ENCODE measurements at places on chromosomes 3 and 15. TPM values are rescaled to one million over a fixed set of nuclear protein-coding genes. Genes with fewer than 3 reads are reported as not detected.

The QTRT2 gene
- polyA plus RNA-seq = 12.0 TPM

The KLHL6 gene
- polyA plus RNA-seq = 2.7 TPM

The WDR72 gene
- 0.19 TPM for polyA plus RNA-seq

The FBXW12 gene
- polyA plus RNA-seq = 0.11 TPM

The NECTIN3 gene
- polyA plus RNA-seq = 16.7 TPM

The SLC15A2 gene
- polyA plus RNA-seq = 96.8 TPM

The GRM7 gene
- polyA plus RNA-seq = not detected

The GPR149 gene
- polyA plus RNA-seq = not detected

DNA sequence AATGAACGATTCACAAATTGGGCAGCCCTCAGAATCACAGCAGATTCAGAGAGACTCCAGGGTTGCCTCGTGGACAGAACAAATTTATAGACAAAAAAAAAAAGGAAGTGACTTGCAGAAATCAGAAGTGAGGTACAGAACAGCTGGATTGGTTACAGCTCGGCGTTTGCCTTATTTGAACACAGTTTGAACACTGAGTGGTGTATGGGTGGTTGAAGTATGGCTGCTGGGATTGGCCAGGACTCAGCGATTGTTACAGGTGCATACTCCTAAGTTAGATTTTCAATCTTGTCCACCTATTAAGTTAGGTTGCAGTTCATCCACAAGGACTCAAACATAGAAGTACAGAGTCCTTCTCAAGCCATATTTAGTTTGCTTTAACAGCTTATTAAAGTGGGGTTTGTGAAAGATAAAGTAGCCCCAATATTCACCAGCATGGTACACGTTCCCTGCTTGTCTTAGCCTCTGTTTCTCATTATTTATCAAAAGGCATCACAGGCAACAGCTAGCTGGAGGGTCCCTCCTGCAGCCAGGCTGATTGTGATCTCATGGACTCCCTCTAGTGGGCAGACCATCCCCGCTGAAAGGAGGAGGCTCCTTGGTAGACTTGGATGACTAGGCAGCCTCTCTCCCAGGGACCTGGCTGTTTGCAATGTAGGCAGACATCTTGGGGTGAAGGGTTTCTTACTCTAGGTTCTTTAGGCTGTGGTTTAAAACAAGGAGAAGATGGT lies 17.6 kb upstream of the ALDH1L1 start:
- peak; percentile 36 for DNase-seq

- DNase-seq = no peak
Measured at GRCh38 chr3:42052132-42052483, 39.0 kb upstream of the TRAK1 start.

DNA sequence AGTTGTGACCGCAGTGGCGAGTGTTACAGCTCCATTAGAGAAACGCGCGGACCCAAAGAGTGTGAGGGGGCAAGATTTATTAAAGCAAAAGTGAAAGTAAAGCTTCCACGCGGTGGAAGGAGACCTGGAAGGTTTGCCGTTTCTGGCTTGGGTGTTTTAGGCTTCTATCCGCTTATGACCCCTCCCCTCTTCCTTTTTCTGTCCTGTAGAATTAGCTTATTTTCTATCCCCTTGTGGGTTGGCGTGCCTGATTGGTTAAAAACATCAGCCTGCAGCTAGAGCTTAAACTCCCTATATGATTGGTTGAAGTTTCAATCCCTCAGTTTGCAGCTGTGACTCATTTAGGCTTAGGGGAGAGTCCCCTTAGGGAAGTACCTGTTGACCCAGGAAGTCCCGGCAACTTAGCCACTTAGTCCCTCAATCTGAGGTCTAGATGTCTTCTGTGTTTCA lies 39.6 kb downstream of the C3orf38 start:
- DNase-seq = no peak

DNA sequence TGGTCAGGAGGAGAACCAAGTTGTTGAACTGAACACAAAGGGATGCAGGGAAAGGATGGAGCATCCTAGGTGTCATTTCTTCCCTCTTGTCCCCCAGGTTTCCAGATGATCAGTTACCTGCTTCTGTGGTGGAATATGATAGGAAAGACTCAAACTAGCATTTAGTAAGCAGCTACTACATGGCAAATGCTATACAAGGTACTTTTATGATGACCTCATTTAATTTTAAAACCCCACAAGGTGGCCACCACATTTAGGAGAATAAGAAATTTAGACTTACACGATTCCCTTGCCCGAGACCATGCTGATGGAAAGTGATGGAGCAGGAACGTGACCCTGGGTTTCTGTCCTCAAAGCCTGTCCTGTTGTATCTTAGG lies 40.9 kb downstream of the CCR4 start:
- DNase-seq = no peak

- DNase-seq = no peak
Measured at GRCh38 chr3:137121704-137122314, 164.0 kb downstream of the IL20RB start.

- no peak for DNase-seq
Measured at GRCh38 chr3:186413615-186414415, 51.8 kb upstream of the DGKG start.

- no peak for DNase-seq
Measured at GRCh38 chr3:185924375-185924774, 13.4 kb downstream of the TRA2B start.

DNA sequence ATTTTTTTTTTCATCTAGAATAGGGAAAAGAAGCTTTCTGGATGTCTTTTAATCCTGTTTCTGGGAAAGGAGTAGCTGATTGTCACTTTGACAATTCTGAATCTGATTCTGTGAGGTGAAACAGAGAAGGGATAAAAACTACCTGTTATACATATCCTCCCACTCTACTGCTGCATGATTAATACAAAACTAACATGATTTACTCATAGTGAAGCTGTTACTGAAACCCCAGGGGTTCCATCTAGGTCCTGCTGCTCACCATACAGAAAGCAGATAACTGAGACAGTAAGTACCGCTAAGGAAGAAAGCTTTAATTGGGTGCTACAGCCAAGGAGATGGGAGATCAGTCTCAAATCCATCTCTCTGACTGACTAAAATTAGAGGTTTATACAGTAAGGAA lies 610.9 kb upstream of the ALCAM start:
- DNase-seq = no peak

DNA sequence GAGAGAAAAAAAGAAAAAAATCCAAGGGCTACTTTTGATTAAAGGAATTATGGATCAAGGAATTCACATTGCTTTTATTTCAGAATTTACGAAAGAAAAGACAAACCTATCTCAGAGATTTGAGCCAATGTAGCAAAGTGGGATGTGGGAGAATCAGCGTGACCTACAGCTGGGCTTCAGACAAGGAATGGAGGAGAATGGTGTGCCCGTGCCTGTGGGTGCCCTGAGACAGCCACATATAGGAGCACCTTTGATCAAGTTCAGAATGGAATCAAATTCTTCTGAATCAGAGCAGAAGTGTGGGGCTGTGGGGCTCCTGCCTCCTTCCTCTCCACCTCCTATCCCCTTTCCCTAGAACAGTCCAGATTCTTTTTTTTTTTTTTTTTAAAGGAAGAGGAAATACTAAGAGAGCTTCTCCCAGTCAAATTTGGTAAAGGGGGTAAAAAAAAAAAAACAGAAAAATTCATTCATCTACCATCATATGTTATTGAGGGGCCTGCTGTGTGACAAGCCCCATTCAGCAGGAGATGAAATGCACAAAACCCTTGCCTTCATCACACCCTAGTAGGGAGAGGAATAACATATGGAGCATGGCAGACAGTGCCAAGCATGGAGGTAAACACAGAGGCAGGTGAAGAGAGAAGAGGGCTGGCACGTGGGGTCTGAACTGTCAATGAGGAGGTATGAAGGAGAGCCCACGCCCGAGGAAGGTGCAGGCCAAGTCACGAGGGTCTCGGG lies 25.0 kb upstream of the MUSTN1 start:
- no peak for DNase-seq

GRCh38 chr15:41581110-41581509 lies 22.1 kb downstream of the TYRO3 start:
- DNase-seq = no peak

DNA sequence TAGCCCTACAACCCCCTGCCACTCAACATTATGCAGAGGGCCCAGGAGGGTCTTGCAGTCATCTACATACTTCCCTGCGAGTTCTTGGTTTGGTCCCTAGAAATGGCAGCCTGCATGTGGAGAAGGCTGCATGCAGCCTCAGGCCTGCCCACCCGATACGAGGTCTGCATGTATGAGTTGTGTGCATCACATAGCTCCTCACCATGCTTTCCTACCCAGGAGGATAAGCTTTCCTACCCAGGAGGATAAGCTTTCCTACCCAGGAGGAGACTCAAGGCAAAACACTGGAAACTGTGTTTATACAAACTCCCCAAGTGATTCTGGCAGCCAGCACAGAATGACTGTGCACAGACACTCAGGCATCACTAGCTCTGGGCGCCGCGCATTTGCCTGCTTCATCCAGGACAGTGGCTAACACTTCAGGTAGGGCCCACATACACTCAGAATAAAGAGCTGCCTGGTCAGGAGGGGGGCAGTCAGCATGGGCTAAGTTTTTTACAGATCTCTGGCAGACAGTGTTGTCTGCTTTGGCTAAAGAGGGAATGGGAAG lies 187.7 kb downstream of the THSD4 start:
- no peak for DNase-seq
